ENCODE measurements at places on chromosomes 5 and 9.

GRCh38 chr5:74608736-74609601 is 31.6 kb downstream of the ENC1 start:
- no peaks in the 10 kb centered on the region for H3K27me3 ChIP-seq
- no peak overlapping the region for H3K4me3 ChIP-seq
- H3K4me1 ChIP-seq = no peaks in the 10 kb centered on the region
- H3K27ac ChIP-seq = no peak overlapping the region
- DNase-seq = no peak

DNA sequence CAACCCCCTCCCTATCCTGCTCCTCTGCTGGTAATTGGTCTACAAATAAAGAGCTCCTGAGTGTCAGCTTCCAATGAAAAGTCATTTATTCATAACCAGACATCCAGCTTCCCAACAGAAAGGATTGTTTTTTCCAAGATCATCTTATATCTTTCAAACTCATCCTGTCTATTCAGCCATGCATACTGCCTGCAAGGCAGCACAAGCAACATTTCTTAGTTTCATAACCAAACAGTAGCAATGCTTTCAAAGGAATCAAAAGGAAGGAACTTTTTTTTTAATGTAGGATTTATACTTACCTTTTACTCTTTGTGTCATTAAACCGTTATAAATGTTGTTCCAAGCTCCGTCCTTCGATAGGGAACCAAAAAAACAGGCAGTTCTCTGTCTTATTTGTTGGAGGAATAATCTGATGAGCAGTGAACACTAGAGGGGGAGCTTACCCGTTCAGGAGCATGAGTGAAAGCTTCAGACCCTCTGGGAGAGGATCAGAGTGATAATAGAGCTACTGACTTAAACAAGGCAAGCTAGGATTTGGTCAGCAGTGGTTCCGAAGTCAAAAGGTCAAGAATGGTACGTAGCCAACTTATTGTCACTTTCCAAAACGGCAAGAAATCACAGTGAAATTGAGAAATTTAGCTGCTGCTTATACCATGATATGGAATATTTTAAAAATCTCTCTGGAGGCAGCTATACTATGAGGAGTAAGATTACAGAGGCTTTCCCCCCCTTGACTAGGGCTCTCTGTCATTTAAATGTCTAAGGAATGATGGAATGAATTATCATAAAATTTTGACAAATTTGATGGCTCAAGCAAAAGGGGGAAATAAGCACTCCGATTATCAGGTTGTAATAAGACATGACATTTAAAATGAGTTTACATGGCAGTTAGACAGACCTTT is 892.9 kb downstream of the NR2F1-AS1 start:
- no peak overlapping the region for H3K27ac ChIP-seq
- no peak overlapping the region for H3K4me3 ChIP-seq
- no peaks in the 10 kb centered on the region for H3K36me3 ChIP-seq
- peak; percentile 78 for DNase-seq
- H3K4me1 ChIP-seq = no peaks in the 10 kb centered on the region
- no peaks in the 10 kb centered on the region for H3K27me3 ChIP-seq

GRCh38 chr5:101370181-101370580 is 467.1 kb upstream of the ST8SIA4 start:
- H3K4me3 ChIP-seq = no peak overlapping the region
- no peaks in the 10 kb centered on the region for H3K36me3 ChIP-seq
- no peaks in the 10 kb centered on the region for H3K4me1 ChIP-seq
- DNase-seq = no peak
- no peaks in the 10 kb centered on the region for H3K27me3 ChIP-seq

- H3K36me3 ChIP-seq = no peaks in the 10 kb centered on the region
- no peaks in the 10 kb centered on the region for H3K27me3 ChIP-seq
- H3K27ac ChIP-seq = no peak overlapping the region
- H3K4me3 ChIP-seq = no peak overlapping the region
- DNase-seq = no peak
- H3K4me1 ChIP-seq = no peaks in the 10 kb centered on the region
These were observed 52.1 kb upstream of the CEMIP2 start for GRCh38 chr9:71820403-71820921.

DNA sequence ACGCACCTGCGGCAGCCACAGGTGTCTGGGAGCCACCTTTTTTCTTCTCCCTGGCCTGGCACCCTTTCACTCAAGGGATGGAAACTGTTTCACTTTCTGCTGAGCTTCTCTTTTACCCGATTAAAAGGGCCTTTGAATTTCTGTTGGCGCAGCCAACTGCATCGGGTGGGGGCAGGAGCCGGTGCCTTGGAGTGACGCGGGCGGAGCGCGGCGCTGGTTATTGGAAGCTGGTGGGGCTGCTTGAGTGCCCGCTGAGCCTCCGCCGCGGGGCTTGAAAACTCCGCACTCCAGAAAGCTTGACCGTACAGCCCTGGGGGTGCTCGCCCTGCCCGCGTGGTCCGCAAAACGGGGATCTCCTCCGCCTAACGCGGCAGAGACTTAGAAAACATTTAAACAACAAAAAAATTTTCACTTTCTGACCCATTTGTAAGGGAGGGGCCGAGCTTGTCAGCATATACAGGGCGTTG is 52.0 kb upstream of the TJP2 start:
- peak overlapping the region; percentile 60 for H3K4me3 ChIP-seq
- DNase-seq = peak; percentile 47
- peak overlapping the region; percentile 83 for H3K27ac ChIP-seq
- peaks cover 23% of the 10 kb centered on the region for H3K27me3 ChIP-seq
- H3K36me3 ChIP-seq = no peaks in the 10 kb centered on the region

DNA sequence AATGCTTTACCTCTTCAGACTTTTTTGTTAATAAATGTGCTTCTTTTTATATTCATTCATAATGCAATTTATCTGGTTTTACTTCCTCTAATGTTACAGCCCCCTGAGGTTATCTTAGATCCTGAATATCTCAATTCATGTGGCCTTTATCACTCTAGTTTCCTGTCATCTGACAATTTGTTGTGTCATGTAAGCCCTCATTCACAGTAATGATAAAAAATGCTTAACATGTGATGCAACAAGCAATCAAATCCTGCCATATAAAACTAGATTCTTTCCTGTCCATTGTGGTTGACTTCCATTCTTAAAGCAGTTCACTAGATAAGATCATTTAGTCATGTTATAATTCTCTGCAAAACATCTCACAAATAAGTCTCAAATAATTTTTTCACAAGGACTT is 991.2 kb upstream of the ACO1 start:
- no peak overlapping the region for H3K4me3 ChIP-seq
- H3K27ac ChIP-seq = no peak overlapping the region
- H3K36me3 ChIP-seq = no peaks in the 10 kb centered on the region
- no peaks in the 10 kb centered on the region for H3K27me3 ChIP-seq

GRCh38 chr5:170628028-170628427 is 124.2 kb downstream of the KCNIP1 start:
- no peaks in the 10 kb centered on the region for H3K4me1 ChIP-seq
- no peak for DNase-seq
- H3K36me3 ChIP-seq = no peaks in the 10 kb centered on the region
- peaks cover 26% of the 10 kb centered on the region for H3K27me3 ChIP-seq
- H3K27ac ChIP-seq = no peak overlapping the region

GRCh38 chr9:121452085-121452484 is 47.6 kb downstream of the GGTA1 start:
- H3K27ac ChIP-seq = no peak overlapping the region
- H3K4me1 ChIP-seq = no peaks in the 10 kb centered on the region

GRCh38 chr9:131733541-131734061 is 6.3 kb downstream of the RAPGEF1 start:
- no peaks in the 10 kb centered on the region for H3K27me3 ChIP-seq
- peak; percentile 80 for DNase-seq
- H3K4me1 ChIP-seq = peaks cover 37% of the 10 kb centered on the region
- H3K4me3 ChIP-seq = peak overlapping the region; percentile 4
- peak overlapping the region; percentile 91 for H3K27ac ChIP-seq

DNA sequence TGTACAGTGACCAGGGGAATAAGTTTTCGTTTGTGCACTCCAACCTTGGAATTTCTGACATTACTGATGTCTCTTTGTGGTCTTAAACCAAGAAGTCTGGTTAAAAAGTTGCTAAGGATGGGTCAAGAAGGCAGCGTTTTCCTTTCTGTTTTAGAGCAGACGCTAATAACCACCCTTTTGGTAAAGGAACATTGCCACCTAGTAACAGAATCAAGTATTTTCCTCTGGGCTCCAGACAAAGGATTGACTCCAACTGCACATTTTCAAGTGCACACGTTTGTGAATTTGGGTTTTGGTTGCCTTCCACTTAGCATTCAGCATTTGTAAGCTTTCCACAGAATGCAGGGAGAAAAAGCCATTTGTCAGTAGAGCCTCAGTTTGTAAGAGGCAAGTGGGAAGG is 22.2 kb upstream of the CEP78 start:
- no peak overlapping the region for H3K27ac ChIP-seq
- no peaks in the 10 kb centered on the region for H3K36me3 ChIP-seq
- no peak for DNase-seq
- peaks cover 6% of the 10 kb centered on the region for H3K4me1 ChIP-seq

DNA sequence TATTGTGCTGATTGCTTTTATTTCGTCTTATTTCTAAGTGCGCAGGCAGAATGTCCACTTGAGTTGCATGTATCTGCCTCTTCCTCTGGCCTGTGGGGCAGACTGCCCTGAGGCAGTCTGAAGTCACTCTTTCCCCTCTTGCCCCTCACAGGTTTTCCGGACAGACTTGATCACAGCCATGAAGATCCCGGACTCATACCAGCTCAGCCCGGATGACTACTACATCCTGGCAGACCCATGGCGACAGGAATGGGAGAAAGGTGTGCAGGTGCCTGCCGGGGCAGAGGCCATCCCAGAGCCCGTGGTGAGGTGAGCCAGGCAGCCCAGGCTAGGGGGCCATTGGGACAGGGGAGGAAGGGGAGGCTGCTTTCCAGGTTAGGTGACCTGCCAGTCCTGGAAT is 26.4 kb downstream of the JADE2 start:
- H3K36me3 ChIP-seq = no peaks in the 10 kb centered on the region
- no peak overlapping the region for H3K4me3 ChIP-seq
- H3K4me1 ChIP-seq = peaks cover 49% of the 10 kb centered on the region
- H3K27me3 ChIP-seq = no peaks in the 10 kb centered on the region

- H3K27ac ChIP-seq = no peak overlapping the region
- no peaks in the 10 kb centered on the region for H3K27me3 ChIP-seq
- no peaks in the 10 kb centered on the region for H3K36me3 ChIP-seq
- no peaks in the 10 kb centered on the region for H3K4me1 ChIP-seq
These were observed 64.0 kb upstream of the ERBIN start for GRCh38 chr5:65862384-65862783.

- H3K27ac ChIP-seq = peak overlapping the region; percentile 70
- no peaks in the 10 kb centered on the region for H3K36me3 ChIP-seq
- no peak for DNase-seq
- no peak overlapping the region for H3K4me3 ChIP-seq
These were observed 42.9 kb downstream of the GLRX start for GRCh38 chr5:95779611-95780010.

DNA sequence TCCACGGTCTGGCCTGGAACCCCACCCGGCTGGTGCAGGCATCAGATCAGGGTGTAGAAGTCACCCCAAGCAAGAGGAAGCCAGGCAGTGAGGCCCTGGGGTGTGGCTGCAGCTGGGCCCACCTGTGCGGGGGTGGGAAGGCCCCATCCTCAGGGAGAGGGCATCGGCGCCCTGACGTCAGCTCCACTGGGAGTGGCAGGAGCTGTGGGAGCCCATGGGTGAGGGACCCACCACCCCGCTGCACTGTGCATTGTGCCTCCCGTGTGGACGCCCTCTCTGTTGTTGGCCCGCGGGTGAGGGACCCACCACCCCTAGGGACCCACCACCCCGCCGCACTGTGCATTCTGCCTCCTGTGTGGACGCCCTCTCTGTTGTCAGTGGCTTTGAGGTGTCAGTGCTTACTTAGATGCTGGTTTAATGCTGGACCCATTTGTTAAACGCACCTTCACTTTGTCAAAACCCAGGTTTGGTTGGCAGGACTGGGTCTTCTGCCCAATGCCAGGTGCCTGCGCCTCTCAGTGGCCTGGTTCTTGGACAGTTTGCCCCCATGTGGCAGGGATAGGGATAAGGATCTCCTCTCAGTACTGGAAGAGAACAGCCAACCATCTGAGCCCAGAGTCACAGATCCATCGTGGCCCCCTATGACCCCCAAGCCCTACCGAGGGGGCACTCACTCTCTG is 6.9 kb upstream of the EXOC3 start:
- H3K36me3 ChIP-seq = no peaks in the 10 kb centered on the region
- no peak overlapping the region for H3K27ac ChIP-seq
- H3K27me3 ChIP-seq = no peaks in the 10 kb centered on the region
- no peak for DNase-seq
- H3K4me3 ChIP-seq = no peak overlapping the region
- H3K4me1 ChIP-seq = no peaks in the 10 kb centered on the region

DNA sequence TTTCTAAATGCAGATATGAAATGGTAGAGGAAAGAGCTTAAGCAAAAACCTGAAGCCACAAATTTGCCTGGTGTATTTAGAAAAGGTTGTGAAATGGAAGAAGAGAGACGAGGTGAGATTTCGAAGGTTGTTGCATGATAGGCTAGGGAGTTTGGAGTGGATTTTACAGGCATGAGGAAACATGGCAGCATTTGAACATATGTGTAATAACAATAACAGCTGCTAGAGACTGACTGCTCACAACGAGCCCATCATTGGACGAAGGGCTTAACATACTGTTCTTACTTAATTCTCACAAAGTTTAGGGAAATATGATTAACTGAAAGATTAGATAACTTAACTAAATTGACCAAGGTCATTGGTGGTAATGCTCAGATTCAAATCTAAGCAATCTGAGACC is 108.1 kb downstream of the JAKMIP2 start:
- DNase-seq = no peak
- H3K4me3 ChIP-seq = no peak overlapping the region
- H3K27me3 ChIP-seq = no peaks in the 10 kb centered on the region

- no peaks in the 10 kb centered on the region for H3K4me1 ChIP-seq
- no peaks in the 10 kb centered on the region for H3K27me3 ChIP-seq
- no peak overlapping the region for H3K4me3 ChIP-seq
- H3K27ac ChIP-seq = no peak overlapping the region
- DNase-seq = no peak
- H3K36me3 ChIP-seq = no peaks in the 10 kb centered on the region
These were observed 30.4 kb upstream of the TCF7 start for GRCh38 chr5:134084022-134084565.

Measured in left lung (tissue), 14 donors.